ENCODE measurements at places on chromosomes 3 and 15. TPM values are rescaled to one million over a fixed set of nuclear protein-coding genes. Genes with fewer than 3 reads are reported as not detected.

GRCh38 chr3:124876401-124876878 lies 10.7 kb downstream of the ITGB5 start:
- peak; percentile 89 for DNase-seq

GRCh38 chr15:34679291-34679690 lies 75.5 kb downstream of the GJD2 start:
- no peak for DNase-seq

GRCh38 chr3:32172420-32172819 lies 66.0 kb downstream of the GPD1L start:
- no peak for DNase-seq

DNA sequence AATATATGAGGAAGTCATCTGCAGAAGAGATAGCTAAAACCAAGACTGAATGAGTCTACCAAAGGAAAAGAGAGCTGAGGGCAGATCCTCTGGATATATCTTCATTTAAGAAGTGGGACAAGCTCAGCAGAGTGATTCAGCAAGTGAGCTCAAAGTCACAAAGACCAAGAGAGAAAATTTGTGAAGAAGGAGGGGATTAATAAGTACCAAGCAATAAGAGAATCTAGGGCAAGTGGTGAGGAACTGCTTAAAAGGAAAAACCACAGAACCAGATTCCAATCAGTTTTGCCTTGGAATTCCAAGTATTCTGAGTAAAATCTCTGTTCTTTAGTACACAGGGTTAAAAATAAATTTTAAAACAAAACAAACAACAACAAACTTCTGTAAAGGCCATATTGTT lies 3.6 kb downstream of the EHHADH start:
- no peak for DNase-seq

DNA sequence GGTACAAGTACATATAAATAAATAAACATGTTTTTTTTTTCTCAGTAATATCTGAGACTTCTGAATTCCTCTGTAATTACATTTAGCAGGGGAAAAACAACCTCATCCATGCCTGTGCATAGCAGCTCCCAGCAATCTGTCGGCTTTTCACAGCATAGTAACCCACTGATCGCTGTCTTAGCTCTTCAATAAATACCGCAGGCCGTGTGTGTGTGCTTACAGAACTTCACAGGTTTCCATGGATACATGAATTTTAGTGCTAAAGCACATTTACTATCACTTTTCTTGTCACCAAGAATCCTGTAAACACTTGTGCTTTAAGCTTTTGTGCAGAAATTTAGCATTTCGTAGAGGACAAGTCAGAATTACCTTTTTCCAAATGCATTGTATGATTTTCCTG lies 4.0 kb upstream of the PLAAT1 start:
- DNase-seq, result no peak

DNA sequence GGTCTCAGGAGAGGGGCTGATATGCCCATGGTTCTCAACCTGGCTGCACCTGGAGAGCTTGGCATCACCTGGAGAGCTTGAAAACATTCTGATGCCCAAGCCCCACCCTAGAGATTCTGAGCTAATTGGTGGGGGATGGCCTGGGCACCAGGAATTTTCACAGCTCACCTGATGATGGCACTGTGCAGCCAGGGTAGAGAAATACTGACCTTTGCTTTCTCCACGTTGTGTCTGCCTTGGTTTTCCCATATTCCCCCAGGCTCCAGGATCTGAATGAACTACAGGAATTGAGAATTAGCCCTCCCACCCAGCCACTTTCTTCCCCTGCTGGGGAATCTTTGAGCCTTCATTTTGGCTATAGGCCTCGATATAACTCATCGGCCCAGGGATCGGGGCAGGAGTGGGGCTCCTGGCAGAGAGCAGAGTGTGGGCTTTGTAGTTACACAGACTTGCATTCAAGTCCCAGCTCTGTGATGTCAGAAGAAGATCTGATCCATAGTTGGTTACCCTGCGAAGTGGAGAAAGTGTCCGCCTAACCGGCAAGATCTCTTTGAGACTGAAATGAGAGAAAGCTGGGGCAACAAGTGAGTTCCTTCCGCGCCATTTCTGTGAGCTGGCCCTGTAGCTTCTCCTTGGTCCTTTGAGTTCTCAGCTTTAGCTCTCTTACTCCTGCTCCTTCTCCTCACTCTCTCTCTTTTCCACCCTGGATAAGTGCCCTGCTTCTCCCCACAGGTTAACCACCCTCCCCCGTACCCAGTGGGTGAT lies 33.1 kb upstream of the UBE2Q2 start:
- DNase-seq, result no peak

The MUSTN1 gene
- total RNA-seq, result 0.78 TPM

The LRTM1 gene
- not detected for total RNA-seq

GRCh38 chr3:82294609-82295008 lies 533.2 kb upstream of the GBE1 start:
- no peak for DNase-seq

The TMCO5A gene
- not detected for total RNA-seq

The ZBBX gene
- not detected for total RNA-seq

The BTLA gene
- 0.22 TPM for total RNA-seq

DNA sequence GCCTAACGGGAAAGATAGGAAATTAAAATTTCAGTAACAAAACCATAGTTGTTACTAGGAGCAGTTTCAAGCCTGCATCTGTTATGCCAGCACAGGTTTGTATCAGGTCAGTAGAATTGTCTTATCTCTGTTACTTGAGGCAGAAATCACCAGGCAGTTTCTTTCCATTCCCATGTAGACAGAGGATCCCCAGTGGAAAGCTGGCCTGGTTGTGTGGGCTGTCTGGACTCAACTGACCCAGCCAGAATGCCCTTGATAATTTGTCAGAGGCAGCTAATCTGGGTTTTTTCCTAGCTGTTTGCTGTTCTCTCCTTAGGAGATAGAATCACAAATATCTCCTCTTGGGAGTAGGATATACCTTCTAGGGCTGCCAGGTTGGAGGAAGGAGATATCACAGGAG lies 1044.7 kb downstream of the IGSF11 start:
- no peak for DNase-seq

- DNase-seq, result no peak
Observed at GRCh38 chr15:79221696-79222095, 60.8 kb upstream of the ANKRD34C start.

The SERPINI2 gene
- total RNA-seq, result 0.13 TPM

DNA sequence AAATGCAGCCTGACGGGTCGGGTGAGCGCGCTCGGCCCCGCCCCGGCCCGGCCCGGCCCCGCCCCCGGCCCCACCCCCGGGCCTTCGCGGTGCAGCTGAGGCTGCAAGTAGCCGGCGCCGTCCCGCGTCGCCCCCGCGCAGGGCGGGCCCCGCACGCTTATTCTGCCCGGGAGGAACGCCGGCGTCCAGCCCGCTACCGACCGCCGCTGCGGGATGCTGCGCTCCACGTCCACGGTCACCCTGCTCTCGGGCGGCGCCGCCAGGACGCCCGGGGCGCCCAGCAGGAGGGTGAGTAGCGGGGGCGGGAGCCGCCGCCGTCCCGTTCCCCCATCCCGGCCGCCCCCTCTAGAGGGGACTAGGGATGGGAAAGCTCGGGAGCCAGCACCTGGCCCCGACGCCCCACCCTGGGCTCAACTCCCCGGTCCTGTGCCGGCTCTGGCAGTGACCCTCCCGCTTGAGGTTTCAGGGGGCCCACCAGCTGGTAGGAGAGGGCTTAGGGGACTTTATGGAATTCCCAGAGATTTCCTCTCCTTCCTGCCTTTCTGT lies at the start of gene MYZAP:
MYZAP (plus strand) TSS at position 83 of the 546 bp plus-strand sequence; CDS start at position 214, 131 bp downstream.
- peak; percentile 87 for DNase-seq

DNA sequence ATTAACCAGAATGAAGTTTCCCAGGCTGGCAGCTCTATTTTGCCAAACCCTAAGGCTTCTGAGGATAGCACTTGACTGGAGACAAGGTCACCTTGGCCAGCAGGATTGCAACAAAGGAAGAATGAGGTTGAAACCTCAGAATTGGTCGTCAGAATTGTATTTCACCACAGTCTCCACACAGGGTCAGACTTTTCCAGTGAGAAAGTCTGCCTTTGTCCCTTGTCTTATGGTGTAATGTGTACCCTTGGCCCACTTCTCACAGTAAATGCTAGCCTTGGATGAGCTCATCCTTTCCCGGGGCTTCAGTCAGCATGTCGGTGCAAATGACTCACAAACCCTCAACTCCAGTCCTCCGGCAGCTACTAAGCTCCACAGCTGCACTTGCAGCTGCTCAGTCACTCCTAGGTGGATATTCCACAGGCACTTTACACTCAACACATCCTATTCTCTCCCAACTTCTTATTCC lies 19.7 kb downstream of the SSR3 start:
- DNase-seq, result peak; percentile 65

DNA sequence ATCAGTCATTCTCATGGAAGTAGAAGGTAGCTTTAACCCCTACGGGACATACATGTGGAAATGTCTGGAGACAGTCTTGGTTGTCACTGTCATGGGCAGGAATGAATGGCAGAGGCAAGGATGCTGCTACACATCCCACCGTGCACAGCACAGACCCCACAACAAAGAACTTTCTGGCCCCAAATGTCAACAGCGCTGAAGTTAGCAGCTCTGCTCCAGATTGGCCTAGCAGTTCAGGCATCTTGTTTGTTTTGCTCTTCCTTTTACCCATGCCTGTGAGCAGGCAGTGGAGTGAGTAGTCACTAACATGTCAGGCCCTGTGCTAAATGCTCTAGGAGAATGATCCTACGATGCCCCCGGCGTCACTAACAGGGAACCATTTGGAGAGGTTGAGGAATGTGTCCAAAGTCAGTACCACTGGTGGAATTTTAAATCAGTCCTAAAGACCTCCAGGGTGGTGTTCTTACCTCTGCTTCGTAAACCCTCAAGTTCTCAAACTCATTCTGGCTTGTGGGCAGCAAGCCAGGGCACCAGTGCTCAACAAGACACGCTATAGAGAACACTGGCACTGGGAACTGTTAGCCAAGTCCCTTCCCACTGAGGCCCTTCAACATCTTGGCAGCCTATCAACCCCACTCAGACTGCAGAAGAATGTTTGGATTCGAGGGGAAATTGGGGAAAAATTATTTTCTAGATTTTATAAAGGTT lies 142.2 kb downstream of the FOXP1 start:
- DNase-seq, result no peak

DNA sequence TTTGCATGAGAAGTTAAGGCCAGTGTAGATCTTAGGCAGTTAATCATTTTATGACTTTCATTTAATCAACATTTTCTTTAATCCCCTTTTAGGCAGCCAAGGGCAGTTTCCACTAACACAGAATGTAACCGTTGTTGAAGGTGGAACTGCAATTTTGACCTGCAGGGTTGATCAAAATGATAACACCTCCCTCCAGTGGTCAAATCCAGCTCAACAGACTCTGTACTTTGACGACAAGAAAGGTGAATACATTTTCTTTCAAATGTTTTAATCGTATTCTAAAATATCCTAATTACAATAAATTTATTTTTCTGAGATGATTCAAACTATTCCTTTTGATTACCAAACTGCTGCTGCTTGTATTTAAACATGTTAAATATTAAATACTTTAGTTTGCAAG lies 843.2 kb downstream of the CADM2 start:
- DNase-seq, result peak; percentile 3

The MNS1 gene
- total RNA-seq, result 2.5 TPM

DNA sequence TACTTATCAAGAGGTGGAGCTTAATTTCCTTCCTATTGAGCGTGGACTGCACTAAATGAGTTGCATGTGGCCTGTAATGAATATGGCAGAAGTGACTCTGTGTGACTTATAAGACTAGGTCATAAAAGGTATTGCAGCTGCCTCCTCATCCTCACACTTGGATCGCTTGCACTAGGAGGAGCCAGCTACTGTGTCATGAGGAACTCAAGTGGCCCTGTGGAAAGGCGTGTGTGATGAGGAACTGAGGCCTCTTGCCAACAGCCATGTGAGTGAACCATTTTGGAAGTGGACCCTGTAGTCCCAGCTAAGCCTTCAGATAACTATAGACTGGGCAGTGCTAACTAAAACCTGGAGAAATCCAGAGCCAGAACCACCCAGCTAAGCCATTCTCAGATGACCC lies 7.1 kb upstream of the SLC30A4 start:
- DNase-seq, result no peak

DNA sequence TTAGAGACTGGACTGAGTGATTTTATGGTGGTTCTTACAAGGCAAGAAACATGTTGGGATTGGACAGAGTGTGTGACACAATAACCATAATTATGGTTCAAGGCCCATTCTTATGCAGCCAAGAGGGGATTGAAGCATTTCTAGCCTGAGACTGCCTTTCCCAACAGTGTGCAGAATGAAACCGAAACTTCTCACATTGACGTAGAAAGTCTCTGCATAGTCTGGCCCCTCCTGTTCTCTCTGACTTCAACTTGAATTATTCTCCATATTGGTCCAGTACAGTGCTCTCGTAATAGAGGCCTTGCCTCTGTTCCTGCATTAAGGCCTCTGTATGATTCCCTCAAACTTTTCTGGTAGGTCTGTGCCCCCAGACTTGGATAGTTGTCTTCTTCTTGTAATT lies 138.3 kb downstream of the DIPK2A start:
- no peak for DNase-seq

GRCh38 chr3:111585217-111585616 lies 9.9 kb downstream of the ZBED2 start:
- no peak for DNase-seq

The COL7A1 gene
- 0.49 TPM for total RNA-seq

GRCh38 chr3:99881121-99881524 lies 63.5 kb downstream of the CMSS1 start:
- DNase-seq, result no peak

DNA sequence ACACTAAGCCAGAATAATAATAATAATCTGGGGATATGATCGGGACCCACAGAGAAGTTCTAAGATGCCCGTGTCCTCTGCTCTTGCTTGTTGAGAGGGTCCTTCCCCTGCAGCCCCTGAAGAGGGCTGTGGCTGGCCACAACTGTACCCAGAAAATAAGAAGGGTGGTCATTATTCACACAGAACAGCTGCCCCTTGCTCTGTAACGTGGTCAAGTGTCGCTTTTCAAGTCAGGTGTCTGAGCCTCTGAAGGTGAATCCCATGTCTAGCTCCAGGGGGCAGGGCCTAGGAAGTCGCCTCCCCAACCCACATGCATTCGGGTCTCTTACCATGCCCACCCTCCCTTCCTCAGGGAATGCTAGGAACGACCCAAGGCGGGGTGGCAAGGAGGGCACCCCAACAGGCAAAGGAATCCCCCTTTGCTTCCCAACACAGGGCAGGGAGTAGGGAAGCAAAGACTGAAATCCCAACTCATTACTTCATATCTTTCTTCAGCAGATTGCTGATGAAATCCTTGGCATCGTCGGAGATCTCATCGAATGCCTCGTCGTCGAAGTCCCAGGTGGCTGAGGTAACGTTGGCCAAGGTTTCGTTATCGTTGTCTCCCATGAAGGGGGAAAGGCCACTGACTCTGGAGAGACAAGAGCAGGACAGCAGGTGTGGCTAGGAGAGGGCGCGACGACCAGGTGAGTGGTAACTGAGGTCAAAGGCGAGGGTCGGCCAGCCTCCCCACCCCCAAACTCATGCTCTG lies 44.3 kb upstream of the HACD2 start:
- no peak for DNase-seq

DNA sequence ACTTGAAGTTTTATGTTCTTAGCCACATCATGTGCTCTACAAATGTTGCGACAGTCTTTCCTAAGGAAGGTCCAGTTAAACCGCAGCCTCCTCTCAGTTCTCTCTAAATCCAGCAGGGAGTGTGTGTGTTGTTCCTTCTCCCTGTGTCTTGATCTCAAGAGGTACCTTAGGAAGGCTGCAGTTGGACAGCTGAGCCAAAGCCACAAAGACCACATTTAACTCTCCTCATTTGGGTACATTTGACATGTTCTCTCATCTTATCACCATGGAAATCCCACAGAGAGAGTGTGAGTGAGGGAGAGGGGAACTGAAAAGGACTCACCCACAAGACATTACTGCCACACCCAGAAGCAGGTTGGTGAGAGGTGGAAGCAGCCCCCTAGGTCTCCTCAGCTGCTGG lies 79.5 kb downstream of the CD200R1L start:
- DNase-seq, result no peak

Measured in K562 (cell line).